Fibroblast of skin of right biceps (primary cell): ENCODE measurements at places on chromosomes 12 and 14.

DNA sequence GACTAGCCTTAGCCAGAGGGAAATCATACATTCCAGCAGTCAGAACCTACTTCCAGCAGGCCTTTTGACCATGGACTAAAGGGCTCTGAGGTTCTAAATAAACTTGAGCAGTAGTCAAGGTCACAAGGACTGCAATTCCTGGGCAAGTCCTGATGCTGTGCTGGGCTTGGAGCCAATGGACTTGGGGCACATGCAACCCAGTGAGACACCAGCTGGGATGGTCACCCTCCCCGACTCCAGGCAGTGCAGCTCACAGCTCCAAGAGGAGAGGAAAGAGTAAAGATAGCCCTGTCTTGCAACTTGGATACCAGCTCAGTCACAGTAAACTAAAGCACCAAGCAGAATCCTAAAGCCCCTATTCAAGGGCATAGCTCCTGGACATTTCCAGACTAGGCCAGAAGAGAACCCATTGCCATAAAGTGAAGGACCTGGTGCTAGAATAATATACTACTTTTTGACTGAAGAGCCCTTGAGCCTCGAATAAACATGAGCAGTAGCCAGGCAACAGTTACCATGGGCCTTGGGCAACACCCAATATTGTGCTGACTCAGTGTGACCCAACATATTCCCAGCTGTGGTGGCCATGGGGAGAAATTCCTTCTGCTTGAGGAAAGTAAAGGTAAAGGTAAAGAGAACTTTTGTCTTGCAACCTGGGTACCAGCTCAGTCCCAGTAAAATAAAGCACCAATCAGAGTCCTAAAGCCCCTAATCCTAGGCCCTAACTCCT is 226.2 kb upstream of the CLEC14A start:
- DNase-seq = peak; percentile 45

- DNase-seq = no peak
Observed at GRCh38 chr14:66482873-66483272, 3.3 kb upstream of the CCDC196 start.

DNA sequence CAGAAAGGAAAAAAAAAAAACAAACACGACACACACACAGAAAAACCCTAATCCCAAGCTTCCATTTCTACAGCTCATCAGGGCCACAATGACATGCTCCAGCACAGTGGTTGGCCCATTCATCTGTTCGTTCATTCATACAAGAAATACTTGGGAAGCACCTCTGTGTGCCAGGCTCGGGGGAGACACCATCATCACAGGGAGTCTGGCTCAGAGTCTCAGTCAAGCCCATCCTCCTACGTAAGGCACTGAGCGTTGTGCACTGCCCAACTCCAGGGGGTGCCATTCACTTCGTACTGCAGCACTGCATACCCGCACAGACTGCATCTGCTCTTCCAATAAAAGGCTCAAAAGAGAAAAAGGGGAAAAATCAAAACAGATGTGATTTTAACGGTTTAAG is 15.3 kb downstream of the VPS37B start:
- peak; percentile 71 for DNase-seq

- no peak for DNase-seq
Observed at GRCh38 chr14:65330416-65330815, 82.1 kb upstream of the FUT8 start.

DNA sequence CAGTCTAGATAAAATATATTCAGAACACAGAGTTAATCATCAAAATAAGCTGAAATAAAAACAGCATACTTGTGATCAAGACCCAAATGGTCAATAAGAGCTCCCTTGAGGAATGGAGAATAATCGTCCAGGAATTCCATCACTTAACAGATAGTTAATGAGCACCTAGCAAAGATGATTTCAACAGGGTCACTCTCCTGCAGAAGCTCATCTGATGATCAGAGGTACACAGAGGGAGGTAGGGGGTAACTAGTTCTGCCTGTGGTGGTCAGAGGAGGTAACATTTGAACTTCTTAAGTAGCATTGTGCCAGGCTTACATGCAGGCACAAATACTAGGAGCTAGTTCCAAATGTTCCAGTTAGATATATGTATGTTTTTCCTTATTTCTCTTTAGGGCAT is 9.5 kb downstream of the MED13L start:
- no peak for DNase-seq

- no peak for DNase-seq
Observed at GRCh38 chr12:4147031-4147481, 126.5 kb upstream of the CCND2 start.

- DNase-seq = peak; percentile 94
Observed at GRCh38 chr12:46886541-46887041, 60.8 kb upstream of the SLC38A4 start.

DNA sequence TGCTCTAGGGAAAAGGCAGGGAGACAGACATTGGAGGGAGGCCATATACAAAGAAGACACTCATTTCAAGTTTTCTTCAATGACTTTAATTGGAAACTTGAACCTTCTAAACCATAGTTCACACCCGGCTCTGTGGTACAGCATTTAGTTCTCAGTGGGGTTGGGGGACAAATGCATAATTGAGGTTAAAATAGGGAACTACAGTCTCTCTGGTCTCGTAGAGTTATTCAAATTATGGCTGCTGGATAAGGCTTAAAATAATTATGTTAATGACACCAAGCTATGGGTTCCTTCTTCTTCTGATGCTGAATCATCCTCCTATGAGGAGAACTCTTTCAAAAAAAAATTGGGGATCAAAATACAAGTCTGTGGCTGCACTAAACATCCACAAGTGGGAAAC is 3.8 kb upstream of the RPAP3 start:
- DNase-seq = no peak

GRCh38 chr12:563250-563781 is 99.9 kb downstream of the NINJ2 start:
- peak; percentile 79 for DNase-seq

- DNase-seq = peak; percentile 82
Observed at GRCh38 chr14:28652782-28653181, 113.8 kb upstream of the FOXG1 start.

GRCh38 chr12:20375560-20375959 is 7.2 kb downstream of the PDE3A start:
- DNase-seq = no peak

- peak; percentile 72 for DNase-seq
Observed at GRCh38 chr14:20662968-20663732, 21.2 kb upstream of the RNASE4 start.

DNA sequence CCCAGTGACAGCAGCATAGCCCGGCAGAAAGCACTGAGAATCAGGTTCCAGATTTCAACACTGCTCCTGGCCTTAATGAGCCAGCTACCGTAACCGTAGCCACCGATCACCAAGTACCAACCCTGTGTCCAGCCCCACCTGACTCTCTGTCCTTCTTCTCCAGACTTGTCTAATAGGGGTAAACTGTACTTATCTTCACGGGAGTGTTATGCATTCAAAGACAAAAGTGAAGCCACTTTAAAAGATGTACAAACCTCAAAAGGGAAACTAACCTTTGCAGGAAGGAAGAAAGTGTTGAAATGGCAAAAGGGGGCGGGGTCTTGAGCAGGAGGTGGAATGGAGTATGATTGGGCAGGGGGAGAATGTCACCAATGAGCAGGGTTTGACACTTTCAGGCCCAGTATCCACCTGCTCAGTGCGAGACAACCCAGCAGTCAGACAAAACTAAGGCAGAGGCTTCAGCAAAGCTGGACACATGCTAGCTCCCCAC is 226.1 kb downstream of the CHST11 start:
- no peak for DNase-seq

DNA sequence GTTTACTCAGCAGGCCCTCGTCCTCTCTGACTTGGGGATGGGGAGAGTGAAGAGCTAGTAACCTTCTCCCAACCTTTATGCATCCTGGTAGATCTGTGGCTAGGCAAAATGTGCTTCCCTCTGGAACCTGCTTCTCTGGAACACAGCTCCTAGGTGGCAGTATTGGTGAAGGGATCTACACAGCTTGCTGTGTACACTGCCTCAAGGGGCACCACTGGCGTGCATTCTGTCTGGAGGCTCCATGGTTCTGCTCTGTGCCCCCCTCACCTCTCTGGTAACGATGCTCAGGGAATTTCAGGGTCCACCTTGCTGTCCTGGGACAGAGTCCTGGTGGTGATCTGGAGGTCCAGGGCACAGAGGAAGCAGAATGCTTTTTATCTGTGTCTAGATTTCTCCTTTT is 43.5 kb upstream of the KCNA5 start:
- no peak for DNase-seq

DNA sequence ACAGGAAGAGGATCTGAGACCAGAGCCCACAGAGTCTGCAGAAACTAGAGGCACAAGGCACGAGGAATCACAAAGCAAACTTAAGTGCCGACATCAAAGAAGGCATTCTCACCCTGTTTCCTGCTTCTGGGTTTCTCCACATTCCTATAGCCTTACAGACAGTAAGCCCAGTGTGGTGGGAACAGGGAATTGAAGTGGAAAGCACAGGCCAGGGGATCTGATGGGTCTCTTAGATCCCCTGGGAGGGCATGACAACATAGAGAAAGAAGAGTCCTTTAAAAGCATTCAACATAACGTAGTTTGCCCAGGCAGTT is 75.6 kb upstream of the FRMD6 start:
- DNase-seq = peak; percentile 89

DNA sequence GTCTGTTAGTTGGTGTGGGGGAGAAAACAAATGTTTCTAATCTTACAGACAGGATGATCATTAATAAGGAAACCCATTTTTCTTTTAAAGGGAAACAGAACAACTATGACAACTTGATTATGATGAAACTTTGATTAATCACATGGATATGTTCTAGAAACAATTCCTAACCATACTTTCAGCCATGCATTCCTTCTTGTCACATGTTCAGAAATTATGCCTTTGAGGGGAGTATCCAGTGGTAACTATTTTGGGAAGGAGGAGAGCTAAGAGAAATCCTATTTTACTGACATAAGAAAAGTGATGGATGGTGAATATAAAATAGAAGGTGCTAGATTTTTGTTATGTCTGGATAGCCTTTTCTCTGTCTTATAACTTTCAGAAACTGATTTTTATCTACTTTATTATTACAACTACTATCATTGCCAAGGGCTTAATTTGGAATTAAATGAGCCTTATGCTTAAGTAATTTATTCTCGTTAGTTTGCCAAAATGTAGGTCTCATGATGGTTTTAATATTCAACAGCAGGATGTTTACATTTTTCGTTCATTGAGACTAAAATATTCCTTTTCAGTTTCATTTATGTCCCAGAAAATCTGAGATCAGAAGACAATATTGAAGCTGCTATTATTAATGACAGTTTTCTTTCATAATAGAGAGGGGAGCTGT is 200.1 kb downstream of the TMTC2 start:
- DNase-seq = peak; percentile 58

GRCh38 chr14:104287301-104288009 is 149.1 kb downstream of the KIF26A start:
- no peak for DNase-seq

DNA sequence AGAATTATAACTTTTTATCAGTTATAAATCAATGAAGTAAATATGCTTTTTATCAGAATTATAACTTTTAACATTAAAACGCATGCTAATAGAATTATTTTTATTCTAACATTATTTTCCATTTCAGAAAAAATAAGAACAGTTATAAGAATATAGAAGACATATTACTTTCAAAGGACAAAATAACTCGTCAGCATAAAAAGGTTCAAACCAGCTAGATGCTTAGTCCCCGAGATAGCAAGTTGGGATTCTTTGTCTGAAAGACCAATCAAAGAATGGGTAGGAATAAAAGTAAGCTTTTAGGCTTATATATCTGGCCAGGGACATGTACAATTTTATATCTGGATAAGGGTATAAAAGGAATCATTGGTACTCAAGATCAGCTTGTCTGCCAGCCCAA is 66.0 kb downstream of the GPR137C start:
- no peak for DNase-seq

GRCh38 chr12:64072916-64073575 is 149.1 kb downstream of the KICS2 start:
- no peak for DNase-seq

DNA sequence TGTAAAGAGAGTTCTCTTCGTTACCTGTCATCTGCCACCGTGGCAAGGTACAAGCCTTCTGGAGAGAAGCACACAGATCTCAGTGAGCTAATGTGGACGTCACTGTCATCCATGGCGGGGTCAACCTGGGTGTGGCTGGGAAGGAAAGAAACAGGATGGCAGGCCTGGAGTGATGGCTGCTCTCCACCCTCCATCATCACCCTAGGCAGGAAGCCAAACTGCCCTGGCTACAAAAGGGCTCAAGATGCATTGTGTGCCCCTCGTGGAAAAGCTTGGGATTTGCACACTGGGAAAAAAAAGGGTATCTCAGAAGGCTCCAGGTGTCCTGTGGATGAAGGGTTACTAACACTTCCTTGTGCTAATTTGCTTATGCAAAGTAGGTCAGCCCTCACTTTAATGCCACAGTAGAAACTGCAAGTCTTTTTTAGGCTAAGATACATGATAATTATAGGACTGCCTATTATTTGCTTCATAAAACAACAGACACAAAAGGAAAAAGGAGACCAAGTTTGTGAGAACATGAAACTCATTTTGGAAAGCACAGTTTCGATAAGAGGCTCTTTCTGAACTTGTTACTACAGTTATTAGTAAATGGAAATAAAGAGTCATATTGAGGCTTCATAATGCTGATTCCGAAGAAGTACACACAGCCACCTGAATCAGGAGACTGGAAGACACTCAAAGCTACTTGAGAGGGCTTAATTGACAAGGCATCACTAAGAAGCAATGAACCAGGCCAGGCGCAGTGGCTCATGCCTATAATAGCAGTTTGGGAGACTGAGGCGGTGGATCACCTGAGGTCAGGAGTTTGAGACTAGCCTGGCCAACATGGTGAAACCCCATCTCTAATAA is 18.9 kb downstream of the RFC5 start:
- DNase-seq = peak; percentile 41

DNA sequence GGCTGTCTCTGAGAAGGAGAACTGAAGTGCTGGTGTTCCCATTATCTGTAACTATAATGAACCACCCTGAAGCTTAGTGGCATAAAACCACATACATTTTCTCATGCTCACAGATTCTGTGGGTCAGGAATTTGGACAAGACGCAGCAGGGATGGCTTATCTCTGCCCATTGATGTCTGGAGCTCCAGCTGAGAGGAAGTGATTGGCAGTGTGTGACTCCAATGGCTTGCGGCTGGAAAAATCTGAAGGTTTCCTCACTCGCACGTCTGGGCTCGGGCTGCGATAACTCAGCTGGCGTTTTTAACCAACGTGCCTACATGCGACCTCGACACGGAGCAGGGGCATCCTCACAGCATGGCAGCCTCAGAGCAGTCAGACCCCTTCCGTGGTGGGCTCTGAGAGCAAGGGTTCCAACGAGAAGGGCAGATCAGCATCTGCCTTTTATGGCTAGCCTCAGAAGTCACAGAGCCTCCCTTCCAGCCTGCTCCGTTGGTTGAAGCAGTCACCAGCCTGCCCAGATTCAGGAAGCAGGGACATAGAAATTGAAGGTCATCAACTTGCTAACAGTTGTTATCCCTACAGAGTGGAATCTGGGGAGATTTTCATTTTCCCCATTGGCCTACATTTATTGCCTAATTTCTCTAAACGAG is 143.3 kb upstream of the BCL2L14 start:
- no peak for DNase-seq

DNA sequence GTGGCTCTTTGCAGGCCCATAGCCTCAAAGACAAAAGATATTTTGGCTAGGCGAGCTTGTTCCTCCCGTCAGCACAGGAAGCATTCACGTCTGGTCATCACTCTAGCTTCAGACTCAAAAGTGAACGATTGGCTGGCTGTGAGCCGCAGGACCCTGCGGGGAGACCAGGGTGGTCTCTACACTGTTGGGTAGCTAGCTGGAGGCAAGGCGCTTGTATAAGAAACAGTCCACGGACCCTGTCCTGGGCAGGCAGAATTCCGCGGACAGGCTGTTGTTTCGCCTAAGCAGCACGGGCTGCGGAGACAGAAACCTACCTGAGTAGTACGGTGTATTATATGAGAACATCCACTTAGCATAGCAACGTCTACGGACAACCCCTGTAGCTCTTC is 29.6 kb downstream of the WBP11 start:
- no peak for DNase-seq
